ENCODE measurements at places on chromosomes 16 and 17.

- no peak for DNase-seq
Measured at GRCh38 chr16:56190677-56191155, 573 bp upstream of the GNAO1 start.

- DNase-seq = no peak
Measured at GRCh38 chr17:29032857-29033197, 10.1 kb upstream of the PIPOX start.

GRCh38 chr17:40321961-40322357, 13.0 kb downstream of the RARA start:
- DNase-seq = no peak

DNA sequence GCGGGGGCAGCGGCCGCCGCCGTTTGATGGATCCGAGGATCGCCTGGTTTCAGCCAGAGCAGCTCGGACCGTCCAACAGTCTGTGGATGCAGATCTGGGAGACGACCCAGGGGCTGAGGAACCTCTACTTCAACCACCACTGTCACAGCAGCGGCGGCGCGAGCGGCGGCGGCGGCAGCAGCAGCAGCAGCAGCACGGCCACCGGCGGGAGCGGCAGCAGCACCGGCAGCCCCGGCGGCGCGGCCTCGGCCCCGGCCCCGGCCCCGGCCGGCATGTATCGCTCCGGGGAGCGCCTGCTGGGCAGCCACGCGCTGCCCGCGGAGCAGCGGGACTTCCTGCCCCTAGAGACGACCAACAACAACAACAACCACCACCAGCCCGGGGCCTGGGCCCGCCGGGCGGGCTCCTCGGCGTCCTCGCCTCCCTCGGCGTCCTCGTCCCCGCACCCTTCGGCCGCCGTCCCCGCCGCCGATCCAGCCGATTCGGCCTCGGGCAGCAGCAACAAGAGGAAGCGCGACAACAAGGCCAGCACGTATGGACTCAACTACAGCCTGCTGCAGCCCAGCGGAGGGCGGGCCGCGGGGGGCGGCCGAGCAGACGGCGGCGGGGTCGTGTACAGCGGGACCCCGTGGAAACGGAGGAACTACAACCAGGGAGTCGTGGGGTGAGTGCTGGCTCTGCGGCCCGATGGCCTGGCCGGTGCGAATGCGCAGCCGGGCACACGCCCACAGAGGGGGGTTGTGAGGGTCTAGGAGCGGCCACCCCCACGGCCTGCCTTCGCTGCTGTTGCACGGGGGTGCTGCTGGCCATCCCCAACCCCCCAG, 702 bp downstream of the TENT4B start:
- DNase-seq = no peak

DNA sequence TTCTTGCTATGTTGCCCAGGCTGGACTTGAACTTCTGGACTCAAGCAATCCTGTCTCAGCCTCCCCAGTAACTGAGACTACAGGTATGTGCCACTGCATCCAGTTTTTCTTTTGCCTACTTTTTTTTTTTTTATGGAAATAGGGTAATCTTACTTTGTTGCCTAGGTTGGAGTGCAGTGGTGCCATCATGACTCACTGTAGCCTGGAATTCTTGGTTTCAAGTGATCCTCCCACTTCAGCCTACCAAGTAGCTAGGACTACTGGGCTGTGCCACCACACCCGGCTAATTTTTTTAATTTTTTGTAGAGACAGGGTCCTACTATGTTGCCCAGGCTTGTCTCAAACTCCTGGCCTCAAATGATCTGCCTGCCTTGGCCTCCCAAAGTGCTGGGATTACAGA, 10.0 kb downstream of the LRRC36 start:
- no peak for DNase-seq

- DNase-seq = no peak
Measured at GRCh38 chr17:50128441-50129352, 1.3 kb downstream of the SAMD14 start.

DNA sequence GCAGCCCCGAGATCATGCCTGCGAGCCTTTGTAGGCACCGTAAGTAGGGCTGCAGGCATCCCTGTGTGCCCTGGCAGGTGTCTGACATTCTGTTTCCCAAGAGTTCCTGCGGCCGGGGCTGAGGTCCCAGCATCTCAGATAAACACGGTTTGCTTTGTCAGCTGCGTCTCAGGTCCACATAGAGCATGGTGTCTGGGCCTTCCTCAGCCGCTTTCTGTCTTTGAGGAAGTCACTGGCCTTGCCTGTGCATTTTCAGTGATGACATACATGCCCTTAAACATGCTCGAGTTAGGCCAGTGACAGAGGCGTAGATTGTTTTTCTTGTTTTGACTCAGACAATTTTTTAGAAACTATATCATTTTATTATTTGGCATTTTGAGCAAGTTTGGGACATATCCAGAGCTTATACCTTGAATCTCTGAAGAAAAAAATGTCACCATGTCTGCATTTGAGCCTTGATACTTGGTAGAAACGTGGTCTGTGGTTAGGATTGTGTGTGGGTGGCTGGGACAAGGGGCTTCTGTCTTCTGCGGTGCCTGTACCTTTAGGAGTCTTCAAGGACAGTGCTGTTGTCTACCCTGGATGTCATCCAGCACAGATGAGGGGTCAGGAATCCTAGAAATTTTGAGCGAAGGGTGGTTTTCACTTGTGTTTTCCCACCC, 105.8 kb downstream of the SNX29 start:
- DNase-seq = no peak

All from activated T-cell treated with anti-CD3 and anti-CD28 coated beads for 48 hours (primary cell).